HepG2 (cell line): ENCODE measurements at places on chromosomes 11 and 22. TPM values are rescaled to one million over a fixed set of nuclear protein-coding genes. Genes with fewer than 3 reads are reported as not detected.

DNA sequence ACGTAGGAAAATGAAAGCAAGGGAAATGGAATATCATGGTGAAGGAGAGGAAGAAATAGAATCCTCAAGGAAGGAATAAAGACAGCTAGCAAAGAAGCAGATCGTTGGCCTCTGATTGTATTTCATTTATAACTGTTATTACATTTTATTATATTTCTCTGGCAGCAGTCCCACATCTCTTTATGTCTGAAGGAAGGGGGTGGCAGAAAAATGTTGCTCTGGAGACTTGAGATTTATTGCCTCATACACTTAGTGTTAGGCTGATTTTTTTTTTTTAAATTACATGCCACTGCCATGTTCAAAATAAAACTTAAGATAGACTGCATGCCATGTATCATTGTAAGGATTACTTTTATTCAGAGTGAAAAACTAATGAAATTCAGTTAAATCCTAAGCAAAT is 971.7 kb upstream of the CHORDC1 start:
- no peaks in the 10 kb centered on the region for H3K27me3 ChIP-seq
- no peaks in the 10 kb centered on the region for H3K36me3 ChIP-seq
- no peak overlapping the region for H3K4me3 ChIP-seq
- H3K27ac ChIP-seq = no peak overlapping the region

DNA sequence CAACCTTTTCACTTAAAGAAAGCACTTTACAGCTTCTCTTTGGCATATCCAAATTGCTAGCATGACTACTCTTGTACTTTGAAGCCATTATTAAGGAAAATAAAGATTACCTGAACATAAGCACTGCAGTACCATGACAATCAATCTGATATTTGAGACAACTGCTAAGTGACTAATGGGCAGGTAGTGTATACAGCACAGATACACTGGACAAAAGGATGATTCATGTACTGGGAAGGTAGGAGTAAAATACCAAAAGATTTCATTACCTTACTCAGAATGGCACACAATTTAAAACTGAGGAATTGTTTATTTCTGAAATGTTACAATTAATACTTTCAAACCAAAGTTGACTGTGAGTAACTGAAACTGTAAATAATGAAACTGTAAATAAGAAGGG is 1054.3 kb upstream of the TENM4 start:
- no peaks in the 10 kb centered on the region for H3K27me3 ChIP-seq
- H3K4me1 ChIP-seq = no peaks in the 10 kb centered on the region
- H3K4me3 ChIP-seq = no peak overlapping the region
- no peaks in the 10 kb centered on the region for H3K36me3 ChIP-seq
- H3K27ac ChIP-seq = no peak overlapping the region
- DNase-seq = no peak

DNA sequence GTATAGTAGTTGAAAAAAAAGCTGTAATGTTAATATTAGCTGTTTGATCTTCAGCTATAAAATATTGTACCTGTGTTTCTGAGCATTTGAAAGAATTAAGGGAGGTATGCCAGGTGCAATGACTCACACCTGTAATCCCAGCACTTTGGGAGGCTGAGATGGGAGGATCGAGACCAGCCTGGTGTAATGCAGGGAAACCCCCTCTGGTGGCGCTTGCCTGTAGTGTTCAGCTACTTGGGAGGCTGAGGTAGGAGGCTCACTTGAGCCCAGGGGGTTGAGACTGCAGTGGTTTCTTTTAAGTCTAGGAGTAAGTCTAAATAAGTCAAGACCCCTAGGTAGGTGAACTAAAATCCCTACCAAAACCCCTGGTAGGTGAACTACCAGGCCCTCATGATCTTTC is 37.1 kb downstream of the TAF1D start:
- H3K36me3 ChIP-seq = peaks cover 8% of the 10 kb centered on the region
- no peaks in the 10 kb centered on the region for H3K27me3 ChIP-seq
- H3K4me3 ChIP-seq = no peak overlapping the region
- peak; percentile 4 for DNase-seq

DNA sequence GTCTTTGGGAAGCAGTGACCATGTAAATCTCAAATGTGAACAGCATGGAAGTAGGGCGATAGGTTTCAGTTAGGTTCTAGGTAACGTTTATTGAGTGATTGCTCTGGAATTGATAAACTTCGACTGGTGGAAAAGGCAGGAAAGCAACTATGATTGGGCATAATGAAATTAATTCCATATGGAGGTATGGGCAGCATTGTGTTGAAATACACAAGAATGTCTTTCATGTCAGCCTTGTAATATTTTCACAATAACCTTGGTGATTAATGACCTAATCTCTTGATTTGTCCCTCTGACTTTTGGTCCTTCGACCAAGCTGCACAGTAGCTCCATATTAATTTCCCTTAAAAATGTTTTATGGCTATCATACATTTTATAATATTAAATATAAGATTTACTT is 2.8 kb downstream of the CEP57 start:
- H3K36me3 ChIP-seq = no peaks in the 10 kb centered on the region; the same call in 1 of the 2 replicates
- peaks cover 52% of the 10 kb centered on the region for H3K4me1 ChIP-seq
- no peak for DNase-seq
- H3K27ac ChIP-seq = no peak overlapping the region
- H3K4me3 ChIP-seq = no peak overlapping the region
- H3K27me3 ChIP-seq = no peaks in the 10 kb centered on the region; the same call in 2 of the 3 replicates

DNA sequence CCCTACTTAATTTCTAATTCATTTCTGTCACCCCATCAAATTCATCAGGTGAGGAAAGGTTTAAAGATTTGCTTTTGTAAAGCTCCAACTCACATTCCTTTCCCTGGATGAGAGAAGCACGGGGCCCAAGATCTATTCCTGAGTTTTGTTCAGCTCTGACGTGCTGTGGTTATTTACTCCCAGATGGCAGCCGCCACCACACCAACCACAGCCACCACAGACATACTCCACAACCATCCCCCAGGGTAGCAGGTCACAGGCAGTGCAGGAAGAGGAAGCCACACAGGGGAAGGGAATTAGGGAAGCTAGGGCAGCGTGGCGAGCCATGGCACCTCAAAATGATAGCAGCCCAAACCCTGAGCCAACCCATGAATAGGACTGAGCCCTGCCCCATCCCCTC is 63.5 kb upstream of the CSNK2A3 start:
- DNase-seq = no peak
- H3K27me3 ChIP-seq = peaks cover 6% of the 10 kb centered on the region; the same call in 1 of the 3 replicates
- H3K27ac ChIP-seq = no peak overlapping the region
- H3K4me1 ChIP-seq = no peaks in the 10 kb centered on the region

PKP3 gene
- 21.1 and 28.7 TPM in 2 replicates for total RNA-seq

LDLRAD3 gene
- 0.34 and 0.60 TPM in 2 replicates for total RNA-seq

DTX4 gene
- total RNA-seq = 5.6 and 6.9 TPM in 2 replicates

ART1 gene
- not detected in 2 replicates for total RNA-seq
